ENCODE measurements at places on chromosomes 4 and X.

DNA sequence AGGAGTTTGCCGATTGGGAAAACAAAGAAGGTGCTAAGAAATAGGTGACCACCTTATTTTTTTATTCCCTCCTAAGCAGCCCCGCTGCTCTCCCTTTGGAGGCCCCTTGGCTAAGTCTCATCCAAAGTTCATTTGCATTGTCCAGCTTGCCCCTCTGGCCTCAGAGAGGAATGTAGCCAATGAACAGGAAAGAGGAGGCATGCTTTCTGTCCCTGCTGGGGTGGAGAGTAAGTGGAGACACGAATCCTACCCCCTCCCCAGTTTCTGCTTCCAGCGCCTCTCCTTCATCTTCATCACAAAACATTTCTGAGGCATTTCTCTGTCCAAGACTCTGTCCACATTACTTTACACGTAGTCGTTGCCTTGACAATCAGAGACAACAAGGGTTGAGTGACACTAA lies 38.7 kb downstream of the NLGN3 start:
- DNase-seq = no peak

DNA sequence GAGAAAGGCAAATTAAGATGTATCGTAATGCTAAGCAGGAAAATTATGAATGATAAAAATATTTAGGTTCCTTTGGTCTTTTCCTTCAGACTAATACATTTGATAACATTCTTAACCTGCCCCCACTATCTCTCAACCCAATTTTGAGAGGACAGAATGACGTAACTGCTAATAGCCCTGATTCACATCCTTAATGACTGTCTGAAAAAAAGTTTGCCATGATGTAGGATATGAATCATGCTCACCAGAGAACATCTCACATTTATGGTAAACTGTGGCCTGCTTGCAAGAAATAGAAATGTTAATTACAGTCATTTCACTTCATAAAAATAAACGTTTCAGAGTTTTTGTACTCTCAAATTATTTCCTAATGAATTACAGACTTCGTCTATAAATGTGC lies 128.0 kb upstream of the VEGFC start:
- DNase-seq = peak; percentile 40

GRCh38 chr4:94377294-94377693 lies 34.7 kb upstream of the HPGDS start:
- DNase-seq = no peak

DNA sequence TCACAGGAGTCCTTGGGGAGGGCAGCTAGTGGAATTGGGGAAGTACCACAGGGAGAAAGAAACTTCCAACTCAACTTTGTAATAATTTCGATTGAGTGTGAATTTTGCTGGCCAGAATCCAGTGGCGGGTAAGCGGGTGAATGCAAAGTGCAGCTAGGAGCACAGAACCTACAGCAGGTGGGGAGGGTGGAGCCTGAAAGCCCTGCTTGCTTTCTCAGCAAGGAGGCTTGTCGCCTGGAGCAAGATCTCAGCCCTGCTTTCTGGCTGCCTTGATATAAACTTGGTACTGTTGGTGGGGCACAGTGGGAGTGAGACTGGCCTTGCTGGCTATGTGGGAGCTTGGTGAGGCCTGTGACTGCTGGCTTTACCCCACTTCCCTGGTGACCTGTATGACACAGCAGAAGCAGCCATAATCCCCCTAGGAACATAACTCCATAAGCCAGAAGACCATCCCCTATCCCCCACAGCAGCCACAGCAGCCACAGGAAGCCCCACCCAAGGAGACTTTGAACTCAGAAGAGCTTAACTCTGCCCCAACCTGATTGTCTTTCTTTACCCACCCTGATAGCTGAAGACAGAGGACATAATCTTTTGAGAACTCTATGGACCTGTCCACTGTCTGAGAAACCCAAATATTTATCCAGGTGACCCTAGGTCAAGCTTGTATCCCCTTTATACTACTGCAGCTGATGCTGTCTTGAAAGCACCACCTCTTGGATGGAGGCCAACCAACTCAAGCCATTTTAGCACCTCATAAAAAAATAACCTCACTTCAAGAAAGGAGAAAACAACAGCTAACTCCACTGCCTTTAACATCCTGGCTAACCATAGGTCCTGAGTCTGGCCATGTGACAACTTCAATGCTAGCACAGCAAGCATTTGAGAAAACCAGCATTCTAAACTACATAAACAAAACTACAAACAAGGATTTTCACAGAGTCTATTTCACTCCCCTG lies 87.2 kb upstream of the PDE5A start:
- DNase-seq = no peak

DNA sequence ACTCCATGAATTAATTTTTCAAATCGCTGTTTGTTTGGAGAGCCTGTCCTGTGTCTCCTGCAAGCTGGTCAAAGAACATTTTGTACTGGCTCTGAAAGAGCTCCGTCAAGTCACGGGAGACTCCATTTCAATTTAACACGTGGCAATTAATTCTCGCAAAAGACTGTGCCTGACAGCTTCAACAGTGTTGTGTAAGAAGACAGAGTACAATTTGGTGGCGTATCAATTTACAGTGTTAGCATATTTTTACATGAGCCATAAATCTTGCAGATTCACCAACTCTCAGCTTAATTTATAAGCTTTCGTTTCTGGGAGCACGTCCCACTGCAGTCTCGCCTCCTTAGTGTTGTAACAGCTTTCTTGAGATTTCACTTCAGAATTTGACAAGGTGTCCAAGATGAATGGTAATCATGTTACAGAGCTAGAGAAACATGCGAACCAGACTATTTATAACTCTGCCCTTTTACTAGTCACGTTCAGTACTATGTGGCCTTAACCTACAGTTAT lies 70.8 kb downstream of the RWDD4 start:
- peak; percentile 65 for DNase-seq

DNA sequence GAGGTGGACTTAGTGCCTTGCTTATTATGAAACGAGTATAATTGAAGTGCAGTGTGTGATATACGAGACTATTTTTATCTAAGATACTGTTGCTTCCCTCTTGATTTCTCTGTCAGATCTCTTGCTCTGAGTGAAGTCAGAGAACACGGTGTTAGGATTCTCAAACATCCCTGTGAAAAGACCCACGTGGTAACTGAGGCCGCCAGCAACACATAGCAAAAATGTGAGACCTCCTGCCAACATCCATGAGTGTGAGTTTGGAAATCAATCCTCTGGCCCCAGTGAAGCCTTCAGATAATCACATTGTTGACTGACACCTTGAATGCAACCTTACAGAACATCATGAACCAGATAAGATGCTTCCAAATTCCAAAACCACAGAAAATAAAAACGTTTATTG lies 954.4 kb downstream of the FAT4 start:
- peak; percentile 50 for DNase-seq

DNA sequence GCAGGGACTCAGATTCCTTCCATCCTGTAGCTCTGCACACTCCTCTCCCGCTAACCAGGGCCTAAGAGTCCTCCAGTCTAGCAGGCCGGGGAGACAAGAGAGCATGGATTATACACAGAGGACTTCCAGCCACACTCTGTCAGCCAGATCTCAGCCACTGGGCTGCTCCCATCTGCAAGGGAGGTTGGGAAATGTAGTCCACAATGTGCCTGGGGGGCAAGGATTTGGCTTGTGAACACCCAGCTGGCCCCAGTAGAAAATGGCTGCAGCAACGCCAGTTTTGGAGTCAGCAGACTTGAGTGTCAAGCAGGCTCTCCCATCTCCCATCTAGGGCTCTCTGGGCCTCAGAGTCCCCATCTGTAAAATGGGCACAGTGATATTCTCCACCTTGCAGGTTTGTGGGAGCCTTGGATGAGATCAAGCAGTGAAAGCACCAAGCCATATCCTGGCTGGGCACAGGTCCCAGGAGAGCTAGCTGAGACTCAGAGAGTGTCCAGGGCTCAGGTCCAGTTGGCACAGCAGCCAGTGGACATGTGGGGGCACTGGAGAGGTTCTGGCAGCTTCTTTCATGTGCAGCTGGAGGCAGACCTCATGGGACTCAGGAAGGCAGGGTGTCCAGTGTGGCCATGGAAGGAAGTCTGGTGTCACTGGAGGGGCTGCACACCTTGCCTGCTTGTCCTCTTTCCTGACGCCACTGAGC lies 14.6 kb downstream of the PSAPL1 start:
- DNase-seq = no peak

GRCh38 chr4:2378898-2379297 lies 39.5 kb downstream of the ZFYVE28 start:
- DNase-seq = no peak

DNA sequence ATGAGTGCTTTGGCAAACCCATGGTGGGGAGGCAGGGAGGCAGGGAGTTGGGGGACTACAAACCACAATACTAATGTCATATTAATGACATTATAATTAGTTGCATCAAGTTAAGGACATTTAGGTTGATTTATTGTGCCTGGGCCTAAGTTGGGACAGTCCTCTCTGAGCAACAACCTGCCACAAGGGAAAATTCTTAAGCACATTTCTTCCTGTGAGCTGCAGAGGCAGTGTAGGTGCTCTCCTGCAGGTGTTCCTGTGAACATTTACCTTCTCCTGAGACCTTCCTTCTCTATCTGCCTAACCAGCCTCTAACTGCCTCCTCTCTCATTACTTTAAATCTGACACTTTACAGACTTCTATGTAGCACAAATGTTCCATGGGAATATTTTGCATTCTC lies 1830.0 kb upstream of the AGA start:
- DNase-seq = no peak

DNA sequence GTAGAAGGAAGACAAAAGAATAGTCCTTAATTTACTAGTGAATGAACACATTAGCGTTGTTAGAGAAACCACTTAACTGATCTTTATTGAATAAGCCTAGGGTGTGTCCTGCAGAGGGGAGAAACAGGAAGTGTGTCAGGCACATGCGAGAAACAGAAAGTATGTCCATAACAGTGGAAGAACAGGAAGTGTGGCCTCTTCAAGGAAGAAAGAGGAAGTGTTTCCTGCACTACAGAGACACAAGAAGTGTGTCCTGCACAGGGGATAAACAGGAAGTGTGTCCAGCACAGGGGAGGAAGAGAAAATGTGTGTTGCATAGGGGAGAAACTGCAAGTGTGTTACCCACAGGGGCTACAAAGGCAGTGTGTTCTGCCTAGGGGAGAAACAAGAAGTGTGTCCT lies 539.6 kb upstream of the PRKX start:
- DNase-seq = no peak

DNA sequence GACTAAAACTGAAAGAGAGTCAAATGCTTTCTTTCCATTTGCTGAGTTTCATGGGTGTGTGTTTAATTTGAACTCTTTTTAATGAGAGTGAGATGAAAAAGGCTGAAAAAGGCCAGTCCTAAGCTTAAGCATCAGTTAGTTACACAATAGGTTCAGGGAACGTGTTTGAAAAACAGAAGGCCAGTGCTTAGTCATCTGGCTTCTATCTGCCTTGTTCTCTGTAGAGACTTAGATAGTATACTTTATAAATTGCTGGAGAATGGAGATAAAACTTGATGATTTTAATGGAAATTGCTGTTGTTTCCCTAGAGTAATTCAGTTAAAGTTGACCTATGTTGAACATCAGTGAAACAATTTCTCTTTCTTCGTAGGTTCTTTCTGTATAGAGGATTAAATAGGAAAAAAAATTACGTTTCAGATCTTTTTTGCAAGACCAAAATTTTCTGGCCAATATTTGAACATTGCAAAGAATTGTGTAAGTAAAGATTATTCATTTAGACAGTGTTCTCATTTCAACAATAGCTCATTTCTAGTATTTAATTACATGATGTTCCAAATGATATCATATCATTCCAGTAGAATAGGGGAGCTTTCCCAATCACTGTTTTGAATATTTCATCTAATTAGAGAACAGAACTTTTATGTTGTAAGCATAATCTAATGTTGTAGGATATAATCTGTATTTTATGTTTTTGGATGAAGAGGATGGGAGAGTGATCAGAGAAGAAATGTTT lies 1088.8 kb downstream of the ADGRL3 start:
- no peak for DNase-seq

All from AG10803 (cell line).